ENCODE measurements at places on chromosomes 6 and 20. TPM values are rescaled to one million over a fixed set of nuclear protein-coding genes. Genes with fewer than 3 reads are reported as not detected.

The GGTLC1 gene
- not detected for polyA plus RNA-seq

The SCGN gene
- not detected for polyA plus RNA-seq

The GABBR1 gene
- polyA plus RNA-seq = 0.64 TPM

The KCNK5 gene
- polyA plus RNA-seq = not detected

The MPC1 gene
- polyA plus RNA-seq = 64.1 TPM

The TSBP1 gene
- not detected for polyA plus RNA-seq

The PGC gene
- polyA plus RNA-seq = not detected

The NKAIN2 gene
- not detected for polyA plus RNA-seq

The SLC22A2 gene
- not detected for polyA plus RNA-seq

The MICB gene
- polyA plus RNA-seq = 3.3 TPM

The UBD gene
- not detected for polyA plus RNA-seq

The ZSCAN26 gene
- 14.3 TPM for polyA plus RNA-seq

The B3GAT2 gene
- polyA plus RNA-seq = 0.14 TPM

The ADGRB3 gene
- polyA plus RNA-seq = not detected

The TRAPPC3L gene
- polyA plus RNA-seq = not detected

The TAAR1 gene
- polyA plus RNA-seq = not detected

The FOXC1 gene
- polyA plus RNA-seq = not detected

The SIRPD gene
- 0.25 TPM for polyA plus RNA-seq

The CTCFL gene
- not detected for polyA plus RNA-seq

The PRSS35 gene
- not detected for polyA plus RNA-seq

The BTN1A1 gene
- polyA plus RNA-seq = not detected

The LTB gene
- polyA plus RNA-seq = 707 TPM

The SLC26A8 gene
- not detected for polyA plus RNA-seq

The BPIFB1 gene
- not detected for polyA plus RNA-seq

The VGLL2 gene
- polyA plus RNA-seq = not detected

The SLC17A1 gene
- not detected for polyA plus RNA-seq

The COL9A3 gene
- polyA plus RNA-seq = not detected

The TINAG gene
- not detected for polyA plus RNA-seq

The KIAA1755 gene
- polyA plus RNA-seq = not detected

The RARS2 gene
- polyA plus RNA-seq = 17.3 TPM

The CRISP2 gene
- polyA plus RNA-seq = not detected

The HACE1 gene
- polyA plus RNA-seq = 5.8 TPM

The PAX1 gene
- not detected for polyA plus RNA-seq

All from naive thymus-derived CD8-positive, alpha-beta T cell (primary cell).